ENCODE measurements at places on chromosomes 16 and 17.

DNA sequence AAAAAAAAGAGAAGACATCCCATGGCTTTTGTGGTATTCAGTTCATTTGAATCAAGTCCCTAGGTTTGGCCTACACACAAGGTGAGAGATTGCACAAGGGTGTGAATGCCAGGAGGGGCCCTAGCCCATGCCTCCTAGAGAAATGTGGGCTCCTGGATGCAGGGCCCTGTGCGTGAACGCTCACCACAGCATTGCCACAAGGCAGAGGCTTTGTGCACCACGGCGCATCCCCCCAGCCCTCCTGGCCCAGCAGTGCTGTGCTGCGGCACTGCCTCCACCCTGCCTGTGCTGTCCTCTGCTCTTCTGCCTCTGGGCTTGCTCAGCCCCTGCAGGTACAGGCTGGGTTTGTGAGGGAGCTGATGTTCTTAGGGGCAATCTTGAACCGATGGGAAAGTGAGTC, 80.9 kb upstream of the MED9 start:
- DNase-seq: no peak

DNA sequence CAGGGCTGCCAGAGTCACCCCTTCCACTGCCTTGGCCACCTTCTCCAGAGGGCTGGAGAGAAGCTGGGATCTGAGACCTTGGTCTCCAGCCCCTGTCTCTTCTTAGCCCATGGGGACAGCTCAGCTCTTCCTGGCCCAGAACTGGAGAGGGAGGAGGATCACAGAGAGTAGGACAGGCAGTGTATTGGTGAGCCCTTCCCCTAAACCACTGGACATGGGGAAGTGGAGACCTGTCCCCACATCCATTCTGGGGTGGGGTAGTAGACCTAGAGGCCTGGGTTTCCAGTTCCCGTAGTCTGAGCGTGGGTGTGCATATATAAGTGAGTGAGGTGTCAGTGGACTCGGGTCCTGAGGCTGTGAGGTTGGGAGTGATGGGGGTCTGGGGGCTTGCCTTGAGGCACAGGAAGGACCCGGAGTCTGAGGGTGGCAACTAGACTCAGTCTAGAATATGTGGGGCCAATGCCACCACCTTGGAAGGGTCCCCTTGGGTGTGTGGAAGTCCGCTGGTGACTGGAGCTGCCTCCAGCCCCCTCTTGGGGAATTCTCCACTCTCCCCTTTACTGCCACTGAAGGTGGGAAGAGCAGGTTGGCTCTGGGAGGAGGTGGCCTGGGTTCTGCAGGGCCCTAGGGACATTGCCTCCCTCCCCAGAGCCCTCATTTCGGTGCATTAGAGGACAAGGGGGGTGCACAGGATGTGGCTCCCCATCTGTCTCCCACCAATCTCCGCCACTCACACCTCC, 19.9 kb downstream of the GJD3 start:
- DNase-seq: no peak

GRCh38 chr16:89256651-89257254, 39.2 kb downstream of the ZNF778 start:
- DNase-seq: peak; percentile 63

- DNase-seq: no peak
Observed at GRCh38 chr16:57688487-57688986, 6.1 kb upstream of the DRC7 start.

GRCh38 chr17:38455288-38455915, 27.1 kb downstream of the ARHGAP23 start:
- DNase-seq: peak; percentile 73

DNA sequence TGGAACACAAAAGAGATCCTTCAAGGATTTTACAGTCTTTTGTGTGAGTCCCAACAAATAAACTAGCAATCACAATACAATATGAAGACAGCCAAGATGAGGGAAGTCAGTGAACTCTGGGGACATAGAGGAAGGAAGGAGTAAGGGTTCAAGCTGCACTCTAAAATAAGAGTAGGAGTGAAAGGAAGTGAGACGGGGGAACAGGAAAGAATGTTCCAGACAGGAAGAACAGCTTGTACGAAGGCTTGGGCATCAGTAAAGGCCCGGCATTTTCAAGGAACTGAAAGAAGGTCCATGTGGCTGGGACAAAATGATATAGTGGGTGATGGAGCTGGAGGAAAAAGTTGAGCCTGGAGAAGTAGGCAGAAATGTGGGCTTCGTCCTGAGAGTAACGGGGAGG, 4.5 kb downstream of the CCL17 start:
- DNase-seq: no peak

GRCh38 chr17:63173450-63173849, 207.4 kb downstream of the TANC2 start:
- DNase-seq: no peak

- DNase-seq: no peak
Observed at GRCh38 chr16:76176153-76176552, 101.0 kb upstream of the CNTNAP4 start.

GRCh38 chr17:64146418-64147109, 16.6 kb upstream of the ERN1 start:
- DNase-seq: peak; percentile 75

GRCh38 chr16:67750466-67750865, 31.4 kb upstream of the GFOD2 start:
- DNase-seq: no peak

DNA sequence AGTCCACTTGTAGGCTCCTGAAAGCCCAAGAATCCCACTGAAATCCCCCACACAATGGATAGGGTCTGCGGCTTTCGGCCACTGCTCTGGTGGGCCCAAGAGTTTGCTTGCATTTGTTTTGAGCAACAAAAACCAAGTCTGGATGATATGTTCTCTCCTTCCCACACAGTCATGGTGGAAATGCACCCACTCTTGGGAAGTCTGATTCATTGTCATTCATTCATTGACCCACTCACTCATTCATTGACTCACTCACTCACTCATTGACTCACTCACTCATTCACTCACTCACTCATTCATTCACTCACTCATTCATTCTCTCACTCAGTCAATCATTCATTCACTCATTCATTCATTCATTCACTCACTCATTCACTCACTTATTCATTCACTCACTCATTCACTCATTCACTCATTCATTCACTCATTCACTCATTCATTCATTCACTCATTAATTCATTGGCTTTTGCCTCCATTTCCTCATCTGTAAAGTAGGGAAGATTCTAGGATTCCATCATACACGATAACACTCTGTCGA, 2.2 kb upstream of the CA5A start:
- DNase-seq: no peak

GRCh38 chr16:89060207-89060794, 33.4 kb upstream of the ACSF3 start:
- no peak for DNase-seq

- no peak for DNase-seq
Observed at GRCh38 chr17:18041776-18042175, 2.6 kb downstream of the GID4 start.

GRCh38 chr17:49370971-49371834, 9.2 kb upstream of the ZNF652 start:
- peak; percentile 86 for DNase-seq

DNA sequence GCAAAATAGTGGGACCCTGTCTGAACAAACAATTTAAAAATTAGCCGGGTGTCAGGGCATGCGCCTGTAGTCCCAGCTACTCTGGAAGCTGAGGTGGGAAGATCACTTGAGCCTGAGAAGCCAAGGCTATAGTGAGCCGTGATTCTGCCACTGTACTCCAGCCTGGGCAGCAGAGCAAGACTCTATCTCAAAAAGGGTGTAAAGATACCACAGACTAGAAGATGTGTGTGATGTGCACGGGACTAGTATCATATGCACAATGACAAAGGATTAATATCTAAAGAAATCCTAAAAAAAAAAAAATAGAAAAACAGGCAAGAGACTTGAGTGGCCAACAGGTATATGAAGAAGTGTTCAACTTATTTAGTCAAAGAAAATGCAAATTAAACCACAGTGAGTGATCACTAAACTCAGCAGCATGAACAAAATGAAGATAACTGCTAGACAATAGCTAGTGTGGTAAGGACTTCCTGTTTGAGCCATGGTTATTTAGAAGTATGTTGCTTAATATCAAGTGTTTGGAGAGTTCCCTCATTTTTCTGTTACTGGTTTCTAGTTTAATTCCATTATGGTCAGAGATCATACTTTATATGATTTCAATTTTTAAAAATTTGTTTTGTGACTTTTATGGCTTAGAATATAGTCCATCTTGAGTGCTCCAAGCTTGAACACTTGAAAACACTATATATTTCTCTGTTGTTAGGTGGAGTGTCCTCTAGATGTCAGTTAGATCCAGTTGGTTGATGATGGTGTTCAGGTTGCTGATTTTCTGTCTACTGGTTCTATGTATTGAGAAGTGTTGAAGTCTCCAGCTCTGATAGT, 14.7 kb upstream of the SLX4 start:
- no peak for DNase-seq

- DNase-seq: no peak
Observed at GRCh38 chr16:24996301-24996700, 18.9 kb downstream of the ARHGAP17 start.

- DNase-seq: no peak
Observed at GRCh38 chr17:61201211-61201610, 198.4 kb upstream of the TBX2 start.

DNA sequence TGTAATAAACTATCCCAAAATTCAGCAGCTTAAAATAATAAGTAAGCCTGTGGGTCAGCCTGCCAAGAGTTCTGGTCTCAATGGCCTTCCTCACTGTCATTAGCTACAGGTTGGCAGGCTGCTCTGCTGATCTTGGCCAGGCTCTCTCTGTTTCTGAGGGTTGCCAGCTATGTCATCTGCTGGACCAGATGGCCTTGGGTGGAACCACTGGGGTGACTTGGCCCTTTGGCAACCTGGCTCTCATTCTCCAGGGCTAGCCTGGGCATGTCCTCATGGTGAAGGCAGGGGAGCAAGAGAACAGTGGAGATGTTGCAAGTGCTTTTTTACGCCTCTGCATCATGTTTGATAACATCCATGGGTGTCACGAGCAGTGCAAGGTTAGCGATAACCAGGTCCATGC, 13.9 kb downstream of the ITGAM start:
- no peak for DNase-seq

DNA sequence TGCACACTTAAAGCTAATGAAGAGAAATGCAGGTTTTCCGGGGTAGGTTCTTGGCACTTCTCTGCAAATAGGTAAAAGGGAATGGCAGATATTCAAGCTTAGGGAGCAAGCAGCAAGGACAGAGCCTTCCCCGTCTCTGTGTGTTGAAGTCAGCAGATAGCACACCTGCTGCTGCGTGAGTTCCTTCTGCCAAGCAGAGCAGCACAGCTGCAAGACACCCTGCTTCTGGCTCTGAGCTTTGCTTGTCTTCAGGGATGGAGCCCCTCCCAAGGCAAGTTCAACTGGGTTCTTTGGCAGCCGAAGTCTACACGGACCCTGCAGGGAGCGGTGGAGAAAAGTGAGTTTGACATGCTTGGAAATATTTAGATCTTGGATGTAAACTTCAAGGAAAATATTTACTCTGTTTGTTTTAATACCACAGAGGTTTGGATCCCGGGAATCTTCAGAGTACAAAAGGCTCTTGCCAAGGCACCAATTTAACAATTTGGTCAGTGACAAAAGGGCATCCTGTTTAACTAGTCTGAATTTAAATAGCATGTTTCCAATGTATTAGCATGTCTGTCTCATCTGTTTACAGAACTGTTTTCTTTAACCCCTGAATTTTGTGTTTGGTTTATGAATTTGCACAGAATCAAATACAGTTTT, 113.4 kb upstream of the KCNJ16 start:
- peak; percentile 5 for DNase-seq

DNA sequence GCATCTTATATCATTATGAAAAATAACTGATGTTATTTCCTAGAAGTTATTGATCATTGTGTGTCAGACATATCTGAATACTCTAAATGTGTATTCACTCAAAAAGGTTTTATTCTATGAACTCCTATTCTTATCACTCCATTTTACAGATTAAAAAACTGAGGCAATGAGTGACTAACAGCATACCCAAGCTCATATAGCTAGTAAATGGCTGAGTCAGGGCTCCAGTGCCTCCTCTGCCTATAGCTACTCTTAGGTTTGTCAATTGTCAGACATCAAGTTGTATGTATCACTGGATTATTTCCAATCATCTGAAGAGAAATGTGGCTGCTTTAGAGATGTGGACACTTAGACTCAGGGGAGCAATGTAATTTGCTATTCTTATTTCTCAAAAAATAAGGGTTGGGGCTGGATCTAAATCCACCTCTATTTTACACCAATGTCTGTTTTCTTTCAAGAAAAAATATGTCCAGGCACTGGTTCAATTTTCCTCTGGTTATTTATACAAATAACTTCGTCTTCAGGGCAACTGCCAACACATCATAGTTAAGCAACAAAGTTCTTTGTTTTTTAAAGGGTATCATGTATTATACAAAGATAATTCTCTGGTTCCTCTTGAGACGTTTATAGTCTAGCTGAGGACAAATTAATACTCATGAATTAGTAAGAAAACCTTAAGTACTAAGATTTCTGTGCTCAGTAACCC, 328.9 kb upstream of the MAF start:
- no peak for DNase-seq

GRCh38 chr17:57672971-57673370, 72.1 kb downstream of the CCDC182 start:
- no peak for DNase-seq

DNA sequence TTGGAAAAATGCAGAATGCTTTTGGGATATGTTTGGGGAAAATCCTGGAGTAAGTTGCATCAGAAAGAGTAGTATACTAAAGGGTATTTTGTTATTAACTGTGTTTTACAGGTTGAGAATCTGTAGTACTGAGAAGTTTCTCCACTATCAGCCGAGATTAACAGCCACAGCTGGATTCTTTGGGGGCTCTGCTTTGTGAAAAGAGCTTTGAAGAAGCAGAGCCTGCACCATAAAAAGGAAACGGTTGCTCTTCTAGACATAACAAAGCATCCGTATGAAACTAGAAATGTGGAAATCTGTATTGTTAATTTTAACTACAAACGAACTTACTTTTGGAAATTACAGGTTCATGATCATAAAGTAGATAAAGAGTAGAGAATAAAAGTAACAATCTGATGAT, 5.3 kb downstream of the NLK start:
- peak; percentile 65 for DNase-seq

DNA sequence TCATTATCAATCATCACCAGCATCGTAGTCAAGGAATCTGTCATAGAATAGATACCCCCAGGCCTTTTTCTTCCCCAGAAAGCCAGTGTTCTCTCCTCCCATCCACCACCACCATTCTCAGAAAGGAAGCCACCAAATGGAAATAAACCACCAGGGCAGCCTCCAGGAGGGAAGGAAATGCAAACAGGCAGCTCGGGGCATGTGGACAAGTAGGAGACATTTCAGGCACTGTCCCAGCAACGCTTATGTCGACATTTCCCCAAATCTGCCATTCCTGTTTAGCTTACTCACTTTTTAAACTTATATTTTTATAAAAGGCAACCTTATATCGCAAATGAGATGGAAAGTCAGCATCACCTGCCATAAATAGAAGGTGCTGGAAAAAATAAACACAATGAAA, 15.8 kb downstream of the EMP2 start:
- no peak for DNase-seq

All from mesendoderm (in vitro differentiated cells).